ENCODE measurements at places on chromosomes 5 and 9.

DNA sequence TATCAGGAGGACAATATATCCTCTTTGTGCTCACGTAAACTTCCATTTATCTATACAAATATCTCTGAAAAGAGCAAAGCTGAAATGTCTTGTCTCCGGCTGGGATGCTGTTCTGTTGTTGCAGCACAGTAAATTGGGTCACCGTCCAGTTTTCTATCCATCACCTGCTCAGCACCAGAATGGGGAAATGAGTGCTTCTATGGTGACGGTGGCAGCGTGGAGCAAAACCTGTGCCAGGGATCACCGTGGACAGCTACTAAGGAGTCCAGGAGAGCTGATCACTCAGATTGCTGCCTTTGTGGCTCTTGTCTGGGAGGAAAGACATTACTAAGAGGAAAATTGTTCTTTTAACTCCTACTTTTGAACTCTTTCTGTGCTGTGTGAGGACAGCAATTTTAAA lies 531.6 kb downstream of the PSAT1 start:
- H3K36me3 ChIP-seq: no peaks in the 10 kb centered on the region
- DNase-seq: no peak
- no peaks in the 10 kb centered on the region for H3K4me1 ChIP-seq
- no peaks in the 10 kb centered on the region for H3K27me3 ChIP-seq
- no peak overlapping the region for H3K4me3 ChIP-seq

DNA sequence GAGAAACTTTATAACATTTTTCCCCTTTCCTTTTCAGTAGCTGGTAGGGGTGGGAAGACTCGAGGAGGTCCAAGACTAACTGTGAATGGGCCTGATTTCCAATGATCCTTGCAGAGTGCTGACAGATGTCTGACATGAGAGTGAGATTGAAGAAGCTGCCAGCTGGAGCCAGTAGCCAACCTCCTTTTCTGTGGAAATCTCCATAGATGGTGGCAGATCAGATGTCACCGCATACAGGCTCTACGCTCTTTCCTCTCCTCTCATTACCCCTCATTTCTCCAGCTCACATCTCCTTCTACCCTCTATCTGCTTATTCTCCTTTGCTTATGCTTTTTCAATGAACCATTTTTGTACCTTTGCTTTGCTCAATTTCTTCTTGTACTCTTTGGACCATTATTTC lies 395.2 kb upstream of the TNC start:
- no peaks in the 10 kb centered on the region for H3K4me1 ChIP-seq
- no peak for DNase-seq
- H3K27ac ChIP-seq: no peak overlapping the region
- no peaks in the 10 kb centered on the region for H3K36me3 ChIP-seq
- no peaks in the 10 kb centered on the region for H3K27me3 ChIP-seq

GRCh38 chr9:94938384-94938783 lies 211.9 kb downstream of the AOPEP start:
- DNase-seq: no peak
- H3K27ac ChIP-seq: no peak overlapping the region
- no peak overlapping the region for H3K4me3 ChIP-seq
- no peaks in the 10 kb centered on the region for H3K27me3 ChIP-seq
- H3K4me1 ChIP-seq: no peaks in the 10 kb centered on the region

- no peak overlapping the region for H3K27ac ChIP-seq
- H3K36me3 ChIP-seq: no peaks in the 10 kb centered on the region
- no peaks in the 10 kb centered on the region for H3K27me3 ChIP-seq
- no peak overlapping the region for H3K4me3 ChIP-seq
Observed at GRCh38 chr9:112670991-112671625, 46.8 kb downstream of the INIP start.

DNA sequence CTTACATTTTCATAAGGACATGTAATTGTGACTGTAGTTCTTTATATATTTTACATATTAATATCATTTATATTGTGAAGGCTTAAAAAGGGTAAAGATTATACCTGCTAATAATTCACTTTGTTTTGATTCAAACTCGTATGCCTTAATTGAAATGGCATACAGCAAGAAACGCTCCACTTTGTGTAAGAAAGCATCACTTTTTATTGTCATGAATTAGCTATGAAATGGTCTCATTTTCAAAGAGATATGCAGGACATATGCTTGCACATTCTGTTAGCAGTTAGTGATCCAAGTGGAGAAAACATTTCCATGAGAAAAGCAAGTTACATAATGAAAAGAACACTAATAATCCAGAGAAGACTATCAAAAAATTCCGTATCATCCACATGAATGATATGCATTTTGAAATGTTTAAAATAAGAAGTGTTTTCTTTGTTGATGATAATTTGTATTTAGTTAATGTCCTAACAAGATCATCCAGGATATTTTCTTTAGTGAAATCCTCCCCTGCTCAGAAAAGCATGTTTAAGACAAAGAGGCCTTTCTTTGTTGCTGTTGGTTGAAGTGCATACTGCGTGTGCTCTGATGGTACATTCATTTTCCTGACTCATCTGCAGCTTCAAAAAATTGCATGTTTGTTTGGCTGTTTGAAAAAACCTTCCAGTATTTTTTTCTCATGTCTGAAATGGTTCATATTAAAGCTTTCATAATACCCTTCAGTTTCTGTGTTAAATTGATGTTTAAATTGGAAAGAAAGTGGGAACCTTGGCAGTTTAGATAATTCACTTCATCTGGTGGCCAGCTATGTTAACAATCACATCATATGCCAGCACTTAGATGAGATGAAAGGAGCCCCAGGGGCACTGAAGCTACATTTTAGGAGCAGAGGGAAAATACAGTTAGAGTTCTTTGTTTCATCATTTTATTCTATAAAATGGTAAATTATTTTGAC lies 242.2 kb downstream of the CSNK1G3 start:
- no peak overlapping the region for H3K27ac ChIP-seq
- no peaks in the 10 kb centered on the region for H3K36me3 ChIP-seq
- H3K4me3 ChIP-seq: no peak overlapping the region
- no peak for DNase-seq
- H3K4me1 ChIP-seq: no peaks in the 10 kb centered on the region

- no peak overlapping the region for H3K27ac ChIP-seq
- no peaks in the 10 kb centered on the region for H3K4me1 ChIP-seq
- no peak for DNase-seq
- no peak overlapping the region for H3K4me3 ChIP-seq
- no peaks in the 10 kb centered on the region for H3K27me3 ChIP-seq
Observed at GRCh38 chr9:115250621-115251032, 132.7 kb upstream of the TNC start.

DNA sequence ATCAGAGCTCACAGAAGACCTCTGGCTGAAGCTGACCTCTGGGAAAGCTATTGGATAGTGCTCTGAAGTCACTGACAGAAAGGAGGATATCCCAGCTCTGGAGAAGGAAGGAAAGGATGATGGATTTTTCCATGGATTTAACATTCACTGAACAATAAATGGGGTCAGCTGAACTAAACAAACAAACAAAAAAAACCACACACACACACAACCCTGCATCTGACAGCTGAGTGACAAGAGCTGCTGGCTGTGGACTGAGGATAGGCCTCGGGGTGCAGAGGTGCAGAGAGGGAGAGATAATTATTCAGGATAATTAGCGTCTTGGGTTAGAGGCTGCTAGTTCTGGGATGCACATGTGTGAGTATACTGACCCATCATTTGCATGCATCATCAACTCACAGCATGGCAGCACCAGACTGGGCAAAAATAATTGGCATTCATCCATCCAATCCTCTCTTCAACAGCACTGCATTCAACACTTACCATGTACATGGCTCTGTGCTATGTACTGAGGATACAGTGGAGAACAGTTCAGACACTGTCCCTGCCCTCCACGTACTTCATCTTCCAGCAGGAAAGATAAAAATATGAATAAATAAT lies 131.4 kb upstream of the TRIM32 start:
- H3K36me3 ChIP-seq: no peaks in the 10 kb centered on the region
- DNase-seq: no peak
- H3K4me3 ChIP-seq: no peak overlapping the region
- no peak overlapping the region for H3K27ac ChIP-seq

GRCh38 chr9:86287013-86287412 lies 4.7 kb upstream of the ISCA1 start:
- no peaks in the 10 kb centered on the region for H3K27me3 ChIP-seq
- H3K27ac ChIP-seq: no peak overlapping the region
- DNase-seq: no peak
- peaks cover 4% of the 10 kb centered on the region for H3K36me3 ChIP-seq

DNA sequence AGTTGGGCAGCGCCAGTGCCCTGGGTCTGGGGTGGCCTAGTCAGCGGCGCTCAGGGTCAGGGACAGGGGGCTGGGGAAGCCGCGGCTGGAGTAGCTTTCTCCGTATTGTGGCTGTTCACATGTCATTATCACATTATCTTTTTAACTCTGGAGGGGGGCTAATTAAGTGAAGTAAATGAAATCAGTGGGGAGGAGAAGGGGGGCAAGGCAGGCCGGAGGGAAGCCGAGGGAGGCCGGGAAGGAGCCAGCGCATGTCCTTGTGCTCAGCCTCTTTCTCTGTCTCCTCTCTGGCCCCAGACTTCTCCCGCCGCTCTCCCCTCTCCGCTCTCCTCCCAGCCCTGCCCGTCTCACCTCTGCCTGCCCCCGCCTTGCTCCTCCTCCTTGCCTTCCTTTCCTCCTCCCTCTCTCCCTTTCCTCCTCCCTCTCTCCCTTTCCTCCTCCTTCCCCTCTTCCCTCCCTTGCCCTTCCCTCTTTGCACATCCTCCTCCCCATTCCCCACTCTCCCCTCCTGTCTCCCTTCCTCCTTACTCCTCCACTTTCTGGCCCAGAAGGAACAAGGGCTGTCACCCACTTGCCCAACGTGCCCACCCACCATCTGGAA lies 38.7 kb downstream of the ASS1 start:
- H3K27me3 ChIP-seq: peaks cover 16% of the 10 kb centered on the region
- DNase-seq: no peak
- H3K4me3 ChIP-seq: no peak overlapping the region

- H3K36me3 ChIP-seq: no peaks in the 10 kb centered on the region
- H3K27ac ChIP-seq: no peak overlapping the region
- no peaks in the 10 kb centered on the region for H3K27me3 ChIP-seq
- H3K4me3 ChIP-seq: no peak overlapping the region
- no peaks in the 10 kb centered on the region for H3K4me1 ChIP-seq
Observed at GRCh38 chr5:82031220-82032119, 59.6 kb downstream of the ATG10 start.

DNA sequence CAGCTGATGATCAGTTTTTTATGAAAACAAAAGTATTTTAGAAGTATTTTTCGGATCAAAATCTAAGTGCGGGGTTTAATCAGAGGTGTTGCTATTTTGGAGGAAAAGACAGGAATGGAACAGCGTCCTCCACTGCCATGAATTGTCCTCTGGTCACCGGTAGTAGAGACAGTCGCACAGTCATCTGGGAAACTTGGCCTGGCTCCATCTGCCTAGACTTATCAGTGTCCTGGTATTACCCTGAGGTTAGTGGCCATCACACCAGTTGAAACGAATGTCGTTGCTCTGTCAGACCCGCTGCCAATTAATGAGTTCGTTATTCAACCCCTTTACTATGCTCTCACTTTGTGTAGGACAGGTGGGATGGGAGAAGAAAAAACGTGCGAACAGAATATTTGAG lies 8.2 kb downstream of the TLX3 start:
- H3K27me3 ChIP-seq: peaks cover 79% of the 10 kb centered on the region
- no peak overlapping the region for H3K27ac ChIP-seq
- DNase-seq: no peak
- H3K36me3 ChIP-seq: no peaks in the 10 kb centered on the region
- H3K4me3 ChIP-seq: no peak overlapping the region
- peaks cover 30% of the 10 kb centered on the region for H3K4me1 ChIP-seq

- no peak overlapping the region for H3K27ac ChIP-seq
- DNase-seq: no peak
- H3K4me3 ChIP-seq: no peak overlapping the region
Observed at GRCh38 chr9:71620331-71620730, 148.0 kb downstream of the CEMIP2 start.

DNA sequence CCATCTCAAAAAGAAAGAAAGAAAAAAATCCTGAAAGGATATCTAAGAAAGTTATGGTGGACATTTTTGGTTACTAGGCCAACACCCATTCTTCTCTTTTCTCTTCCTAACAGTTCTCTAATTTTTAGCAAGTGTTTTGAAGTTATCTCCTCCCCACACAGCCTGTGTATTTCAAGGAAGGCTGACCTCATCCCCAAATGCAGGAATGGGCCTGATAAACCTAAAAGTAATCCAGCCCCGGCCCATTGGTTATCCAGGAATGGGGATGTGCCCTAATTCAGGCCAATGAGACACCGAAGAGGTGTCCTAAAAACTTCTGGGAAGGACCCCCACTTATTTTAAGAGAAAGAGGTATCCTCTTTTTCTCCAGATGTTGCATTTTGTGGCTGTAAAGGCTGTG lies 46.6 kb downstream of the F2R start:
- no peak overlapping the region for H3K4me3 ChIP-seq
- DNase-seq: no peak
- H3K36me3 ChIP-seq: no peaks in the 10 kb centered on the region
- H3K27me3 ChIP-seq: no peaks in the 10 kb centered on the region
- no peaks in the 10 kb centered on the region for H3K4me1 ChIP-seq

- no peak overlapping the region for H3K27ac ChIP-seq
- H3K27me3 ChIP-seq: no peaks in the 10 kb centered on the region
Observed at GRCh38 chr9:74861773-74862474, 25.8 kb downstream of the TRPM6 start.

DNA sequence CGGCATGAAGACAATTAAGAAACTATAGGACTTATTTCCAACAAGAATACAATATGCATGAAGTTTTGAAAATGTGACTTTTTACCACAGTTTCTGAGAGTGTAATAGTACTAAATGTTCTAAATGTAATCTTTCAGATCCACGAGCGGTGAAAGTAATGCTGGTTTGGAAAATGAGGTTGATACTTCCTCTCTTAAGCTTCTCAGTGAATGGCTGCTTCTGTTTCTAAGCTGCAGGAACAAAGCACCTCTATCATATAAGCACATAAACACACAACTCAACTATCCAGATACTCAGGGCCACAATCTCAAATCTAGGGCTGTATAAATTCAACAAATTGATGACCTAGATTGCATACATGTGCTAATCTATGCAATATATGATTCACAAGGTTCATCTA lies 78.3 kb downstream of the LIFR start:
- H3K4me1 ChIP-seq: no peaks in the 10 kb centered on the region
- peaks cover 18% of the 10 kb centered on the region for H3K27me3 ChIP-seq
- DNase-seq: no peak
- no peaks in the 10 kb centered on the region for H3K36me3 ChIP-seq
- no peak overlapping the region for H3K4me3 ChIP-seq

GRCh38 chr5:143361438-143361837 lies 42.0 kb downstream of the NR3C1 start:
- H3K36me3 ChIP-seq: peaks cover 2% of the 10 kb centered on the region
- peaks cover 9% of the 10 kb centered on the region for H3K4me1 ChIP-seq
- H3K4me3 ChIP-seq: no peak overlapping the region
- DNase-seq: no peak
- H3K27me3 ChIP-seq: no peaks in the 10 kb centered on the region
- H3K27ac ChIP-seq: no peak overlapping the region

- H3K4me1 ChIP-seq: peaks cover 18% of the 10 kb centered on the region
- H3K36me3 ChIP-seq: peaks cover 24% of the 10 kb centered on the region
- no peak overlapping the region for H3K27ac ChIP-seq
- no peak for DNase-seq
- no peaks in the 10 kb centered on the region for H3K27me3 ChIP-seq
- H3K4me3 ChIP-seq: no peak overlapping the region
Observed at GRCh38 chr5:32170303-32171151, 3.6 kb downstream of the GOLPH3 start.

- DNase-seq: no peak
- H3K36me3 ChIP-seq: no peaks in the 10 kb centered on the region
- no peak overlapping the region for H3K4me3 ChIP-seq
- H3K27ac ChIP-seq: no peak overlapping the region
- peaks cover 6% of the 10 kb centered on the region for H3K27me3 ChIP-seq
Observed at GRCh38 chr5:54317511-54318260, 7.3 kb upstream of the ARL15 start.

All from CD4-positive, alpha-beta T cell (primary cell).